Stimulated activated CD8-positive, alpha-beta memory T cell treated with anti-CD3 and anti-CD28 coated beads, Interleukin-15, amount 100 ng/mL, for 1 hour (primary cell): ENCODE measurements at places on chromosomes 4 and X.

- DNase-seq: no peak
These were observed 7.2 kb downstream of the PRKG2 start for GRCh38 chr4:81207828-81208227.

- DNase-seq: no peak
These were observed 410.5 kb downstream of the PPP3CA start for GRCh38 chr4:100936661-100937375.

DNA sequence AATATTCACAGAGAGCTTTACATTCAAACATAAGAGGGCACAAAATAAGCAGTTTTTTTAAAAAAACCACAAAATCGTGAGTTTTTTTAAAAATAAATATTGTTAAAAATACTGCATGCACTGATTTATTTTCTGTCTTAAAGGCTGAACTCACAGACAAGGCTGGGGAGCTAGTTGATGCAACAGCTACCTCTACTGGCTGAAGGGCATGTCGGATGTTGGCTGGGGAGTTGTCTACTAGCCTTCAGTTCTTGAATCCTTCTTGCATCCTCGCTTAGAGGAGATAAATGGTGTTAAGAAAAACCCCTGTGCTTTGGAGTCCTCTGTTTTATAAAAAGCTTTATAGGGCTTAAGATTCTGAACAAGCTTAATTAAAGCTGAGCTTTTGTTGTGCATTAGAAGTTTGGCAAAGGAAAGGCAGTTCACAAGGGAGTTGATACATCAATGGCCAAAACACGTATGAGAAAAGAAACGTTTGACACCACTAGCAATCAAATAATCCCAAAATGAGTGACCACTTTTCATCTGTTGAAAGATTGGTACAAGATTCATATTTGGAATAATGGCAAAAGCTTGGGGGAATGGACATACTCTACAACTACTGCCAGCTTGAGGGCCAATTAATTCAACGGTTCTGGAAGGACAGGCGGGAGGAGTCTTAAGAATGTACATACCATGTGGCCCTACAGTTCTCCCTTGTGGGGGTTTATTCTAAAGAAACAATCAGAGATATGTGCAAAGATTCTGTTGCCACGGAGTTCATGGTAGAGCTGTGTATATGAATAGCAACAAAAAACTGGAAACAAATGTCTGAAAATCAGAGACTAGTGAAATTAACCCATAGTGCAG lies 94.7 kb downstream of the SEL1L3 start:
- DNase-seq: no peak

- no peak for DNase-seq
These were observed 101.9 kb upstream of the CCSER1 start for GRCh38 chr4:90025248-90025647.

DNA sequence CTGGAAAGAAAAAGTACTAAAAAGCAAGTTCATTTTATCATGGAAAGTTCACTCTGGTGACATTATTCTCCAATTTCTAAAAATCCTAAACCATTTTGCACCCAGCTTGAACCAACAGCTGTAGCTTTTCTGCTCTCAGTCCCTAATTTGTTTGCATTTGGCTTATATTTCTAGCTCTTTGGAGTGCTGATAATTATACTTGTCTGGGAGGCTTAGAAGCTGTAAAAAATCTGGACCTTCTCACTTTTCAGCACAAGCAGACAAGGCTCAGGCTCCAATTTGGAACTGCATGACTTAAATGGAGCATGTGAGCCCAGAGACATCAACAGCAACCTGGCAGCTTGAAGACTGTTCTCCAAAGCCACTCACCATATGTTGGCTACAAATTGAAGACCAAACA lies 170.9 kb upstream of the PCDH18 start:
- no peak for DNase-seq

- no peak for DNase-seq
These were observed 1.2 kb downstream of the SLC39A8 start for GRCh38 chr4:102343964-102344519.

DNA sequence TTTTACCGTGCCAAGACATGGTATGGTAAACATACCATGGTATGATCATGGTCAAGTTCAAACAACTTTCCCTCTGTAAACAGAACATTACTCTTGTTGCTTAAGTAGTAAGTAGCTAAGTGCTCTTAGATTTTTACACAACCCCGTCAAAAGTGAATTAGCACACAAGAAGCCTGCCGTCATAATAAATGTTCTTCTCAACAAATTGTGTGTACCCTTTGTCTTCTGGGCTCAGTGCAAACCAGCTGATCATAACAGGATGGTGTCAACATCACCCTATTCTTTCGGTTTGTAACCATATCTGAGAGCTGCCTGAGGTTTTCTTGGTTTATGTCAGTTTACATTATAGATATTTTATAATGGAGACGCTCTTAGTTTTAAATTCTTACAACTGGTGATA lies 28.8 kb downstream of the MSL3 start:
- DNase-seq: no peak

- no peak for DNase-seq
These were observed 84.0 kb downstream of the RTL9 start for GRCh38 chrX:110442635-110443034.

GRCh38 chrX:64195862-64196261 lies 9.6 kb downstream of the AMER1 start:
- no peak for DNase-seq

GRCh38 chr4:122990891-122991290 lies 68.5 kb upstream of the NUDT6 start:
- DNase-seq: no peak

DNA sequence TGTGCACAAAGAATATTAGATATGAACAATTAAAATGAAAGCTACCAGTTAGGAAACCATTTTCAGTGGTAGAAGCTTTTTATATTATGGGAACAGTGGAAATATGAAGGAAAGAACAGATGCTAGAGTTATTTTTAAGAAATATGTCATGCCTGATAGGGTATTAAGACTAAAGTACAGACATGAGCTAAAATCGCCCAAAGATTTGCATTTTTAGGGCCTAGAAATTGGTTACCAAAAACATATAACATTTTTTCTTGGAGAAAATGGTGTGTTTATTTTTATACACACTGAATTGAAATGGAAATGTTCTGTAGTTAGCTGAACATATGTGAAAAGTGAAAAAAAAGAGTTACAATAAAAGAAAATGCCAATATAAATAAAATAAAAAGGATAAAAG lies 441.9 kb downstream of the TLL1 start:
- no peak for DNase-seq

DNA sequence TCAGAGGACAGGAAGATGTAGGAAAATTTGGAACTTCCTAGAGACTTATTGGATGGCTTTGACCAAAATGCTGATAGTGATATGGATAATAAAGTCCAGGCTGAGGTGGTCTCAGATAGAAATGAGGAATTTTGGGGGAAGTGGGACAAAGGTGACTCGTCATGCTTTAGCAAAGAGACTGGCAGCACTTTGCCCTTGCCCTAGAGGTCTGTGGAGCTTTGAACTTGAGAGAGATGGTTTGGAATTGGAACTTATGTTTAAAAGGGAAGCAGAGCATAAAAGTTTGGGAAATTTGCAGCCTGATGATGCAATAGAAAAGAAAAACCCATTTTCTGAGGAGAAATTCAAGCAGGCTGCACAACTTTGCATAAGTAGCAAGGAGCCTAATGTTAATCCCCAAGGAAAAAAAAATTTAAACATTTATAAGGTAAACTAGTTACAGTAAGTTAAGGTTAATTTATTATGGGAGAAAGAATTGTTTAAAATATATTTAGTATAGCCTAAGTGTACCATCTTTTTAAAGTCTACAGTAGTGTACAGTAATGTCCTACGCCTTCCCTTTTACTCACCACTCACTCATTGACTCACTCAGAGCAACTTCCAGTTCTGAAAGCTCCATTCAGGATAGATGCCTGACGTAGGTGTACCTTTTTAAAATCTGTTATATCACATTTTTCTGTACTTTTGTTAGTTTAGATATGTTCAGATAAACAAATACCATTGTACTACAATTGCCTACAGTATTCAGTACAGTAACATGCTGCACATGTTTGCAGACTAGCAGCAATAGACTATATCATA lies 101.2 kb downstream of the FAM13A start:
- no peak for DNase-seq

- no peak for DNase-seq
These were observed 40.2 kb upstream of the FAM9C start for GRCh38 chrX:13084611-13085010.

- no peak for DNase-seq
These were observed 192.5 kb downstream of the EDA start for GRCh38 chrX:69808375-69808774.

- no peak for DNase-seq
These were observed 641.8 kb downstream of the FSTL5 start for GRCh38 chr4:161522031-161522430.

DNA sequence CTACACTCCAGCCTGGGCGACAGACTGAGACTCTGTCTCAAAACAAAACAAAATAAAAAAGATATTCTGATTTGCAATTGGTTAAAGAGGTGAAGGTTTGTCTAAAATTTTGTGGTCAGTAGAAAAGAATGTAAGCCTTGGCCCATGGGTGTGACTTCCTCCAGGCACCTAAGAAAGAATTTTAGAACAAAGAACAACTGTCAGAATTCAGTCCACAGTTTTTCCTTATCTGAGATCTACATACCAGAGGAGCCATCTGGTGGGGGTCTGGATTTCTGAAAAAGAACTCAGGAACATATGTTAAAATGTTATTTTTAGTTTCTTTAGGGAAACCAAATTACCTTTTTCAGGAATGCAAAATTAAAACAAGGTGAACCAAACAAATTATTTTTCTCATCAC lies 434.1 kb downstream of the ANKRD50 start:
- no peak for DNase-seq

DNA sequence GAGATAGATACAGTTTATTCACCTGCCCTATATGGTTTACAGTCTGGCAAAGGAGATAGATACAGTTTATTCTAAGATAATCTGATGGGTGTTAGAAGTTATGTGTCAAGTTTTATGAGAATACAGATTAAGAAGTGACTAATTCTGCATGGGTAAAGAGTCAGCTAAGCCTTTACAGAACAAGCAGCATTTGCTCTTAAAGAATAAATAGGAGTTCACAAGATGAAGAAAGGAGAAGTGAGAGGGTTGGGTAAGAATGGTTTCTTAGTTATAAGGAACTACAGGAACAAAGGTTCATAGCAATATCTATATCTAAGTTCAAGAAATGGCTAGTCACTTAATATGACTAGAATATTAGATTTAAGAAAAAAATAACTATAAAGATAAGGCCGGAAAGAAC lies 47.6 kb downstream of the THOC2 start:
- DNase-seq: no peak

- no peak for DNase-seq
These were observed 113.6 kb upstream of the TEX13C start for GRCh38 chrX:125205918-125206665.

GRCh38 chrX:40009462-40009851 lies 88.3 kb downstream of the BCOR start:
- DNase-seq: no peak

GRCh38 chr4:7924570-7924969 lies 15.1 kb downstream of the AFAP1 start:
- no peak for DNase-seq

DNA sequence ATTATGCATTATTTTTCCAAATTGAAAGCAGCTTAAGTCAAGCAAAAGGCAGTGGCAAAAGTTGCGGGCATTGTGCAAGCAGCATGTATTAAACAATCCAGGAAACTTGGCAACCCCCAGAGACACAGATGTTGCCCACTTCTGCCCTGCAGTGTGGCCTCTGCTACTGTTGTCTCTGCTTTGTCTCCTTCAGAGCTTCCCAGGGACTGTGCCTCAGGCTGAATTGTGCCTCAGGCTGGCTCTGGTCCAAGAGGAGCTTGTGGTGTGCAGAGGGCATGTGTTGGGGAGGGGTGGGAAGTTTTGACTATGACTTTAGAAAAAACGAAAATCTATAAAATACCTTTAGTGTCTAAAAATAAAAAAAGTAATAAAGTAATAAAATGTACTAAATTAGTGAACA lies 201.4 kb downstream of the CCSER1 start:
- DNase-seq: no peak

- no peak for DNase-seq
These were observed 4.0 kb downstream of the POU3F4 start for GRCh38 chrX:83512111-83512510.

GRCh38 chr4:15444879-15445547 lies 17.2 kb downstream of the C1QTNF7 start:
- DNase-seq: no peak

GRCh38 chrX:82333575-82333974 lies 1131.7 kb downstream of the SH3BGRL start:
- no peak for DNase-seq

DNA sequence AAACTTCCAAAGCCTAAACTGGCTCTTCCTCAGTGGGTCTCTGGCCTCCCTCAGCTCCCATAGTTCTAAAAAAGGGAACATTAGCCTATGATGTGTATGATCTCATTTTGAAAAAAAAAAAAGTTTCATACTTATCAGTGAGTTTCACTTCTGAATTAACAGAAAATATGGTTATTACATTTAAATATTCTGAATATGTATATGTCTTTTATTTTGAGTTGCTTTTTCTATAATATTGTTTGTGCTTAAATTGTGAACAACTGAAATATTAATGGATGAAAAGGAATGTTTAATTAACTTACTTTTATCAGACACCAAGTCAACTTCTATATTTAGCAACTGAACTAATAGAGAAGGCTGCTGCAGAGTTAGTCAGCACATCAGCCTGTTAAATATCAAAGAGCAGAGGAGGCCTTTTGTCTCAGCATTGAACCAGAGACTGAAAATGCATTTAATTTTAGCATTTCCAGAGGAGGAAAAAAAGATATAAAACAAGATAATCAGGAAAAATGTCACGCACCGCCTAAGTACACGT lies 20.4 kb upstream of the FHL1 start:
- no peak for DNase-seq

DNA sequence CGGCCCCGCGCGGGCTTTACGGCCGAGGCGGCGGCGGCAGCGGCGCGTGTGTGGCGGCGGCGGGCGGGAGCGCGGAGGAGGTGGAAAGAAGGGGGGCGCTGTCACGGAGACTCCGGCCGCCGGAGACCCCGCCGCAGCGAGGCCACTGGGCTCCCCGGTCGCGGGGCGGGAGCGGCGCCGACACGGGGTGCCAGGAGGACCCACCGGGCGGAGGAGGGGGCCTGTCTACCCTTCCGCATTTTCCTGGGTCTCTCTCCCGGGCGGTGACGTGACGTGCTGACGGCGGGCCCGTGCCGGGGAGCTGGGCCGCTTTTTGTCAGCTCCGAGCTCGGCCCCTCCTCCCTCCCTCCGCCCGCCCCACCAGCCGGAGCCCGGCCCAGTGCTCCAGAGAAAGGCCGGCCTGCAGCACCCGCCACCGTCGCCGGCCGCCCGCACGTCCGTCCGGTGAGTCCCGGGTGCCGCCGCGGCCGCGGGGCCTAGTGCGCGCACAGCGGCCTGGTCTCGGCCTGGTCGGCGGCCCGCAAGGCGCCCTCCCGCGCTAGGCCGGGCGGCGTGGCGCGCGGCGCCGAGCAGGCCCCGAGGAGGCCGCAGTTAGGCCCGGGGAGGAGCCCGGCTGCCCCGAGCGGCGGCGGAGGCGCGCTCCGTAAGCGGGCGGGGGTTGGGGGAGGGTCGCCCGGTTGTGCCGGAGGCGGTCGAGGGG lies at the start of gene ZFX:
TSS of gene ZFX (plus strand) at position 379 of the 700 bp plus-strand sequence. CDS start 23,014 bp downstream, outside the sequence.
- DNase-seq: peak; percentile 30

- DNase-seq: no peak
These were observed 29.2 kb downstream of the SULT1E1 start for GRCh38 chr4:69830560-69831269.

- DNase-seq: no peak
These were observed 251.8 kb upstream of the FTHL17 start for GRCh38 chrX:31323658-31324057.

GRCh38 chrX:21975812-21976211 lies 35.3 kb downstream of the SMS start:
- DNase-seq: no peak
